Skin of body (tissue), 3 donors: ENCODE measurements at places on chromosomes 3 and 15. TPM values are rescaled to one million over a fixed set of nuclear protein-coding genes. Genes with fewer than 3 reads are reported as not detected.

AAGAB gene
- 19.4 TPM for total RNA-seq

EXD1 gene
- not detected for total RNA-seq

GOLGA8B gene
- 12.3 TPM for total RNA-seq

VWA5B2 gene
- total RNA-seq = 0.10 TPM
